Skin of body (tissue), 3 donors: ENCODE measurements at places on chromosomes 7 and 10.

DNA sequence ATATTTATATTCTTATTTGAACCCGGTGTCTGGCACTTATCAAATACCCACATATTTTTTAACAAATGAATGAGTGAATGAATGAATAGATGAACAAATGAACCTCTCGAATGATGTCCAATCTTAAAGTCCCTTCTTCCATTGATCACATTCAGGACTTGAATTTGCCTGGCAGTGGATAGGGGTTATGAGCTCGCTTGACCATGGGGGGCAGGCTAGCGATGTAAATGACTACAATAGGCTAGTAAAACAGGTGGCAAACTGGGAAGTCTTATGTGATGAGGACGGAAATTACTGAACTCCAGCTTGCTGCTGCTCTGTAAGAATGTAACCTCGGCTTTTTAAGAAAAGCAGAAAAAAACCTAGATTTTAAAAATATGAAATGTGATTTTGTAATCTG is 247.7 kb upstream of the DKK1 start:
- DNase-seq = no peak

DNA sequence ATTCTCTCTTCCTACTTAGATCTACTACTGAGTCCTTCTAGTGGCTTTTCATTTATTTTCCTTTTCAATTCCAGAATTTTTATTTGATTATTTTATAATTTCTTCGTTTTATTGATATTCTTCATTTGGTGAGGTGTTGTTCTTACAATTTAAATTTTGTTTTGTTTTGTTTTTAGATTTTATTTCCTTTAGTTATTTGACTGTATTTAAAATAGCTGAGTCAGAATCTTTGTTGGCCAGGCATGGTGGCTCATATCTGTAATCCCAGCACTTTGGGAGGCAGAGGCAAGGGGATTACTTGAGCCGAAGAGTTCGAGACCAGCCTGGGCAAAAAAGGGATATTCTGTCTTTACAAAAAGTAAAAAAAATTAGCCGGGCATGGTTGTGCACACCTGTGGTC is 36.1 kb downstream of the AKAP9 start:
- no peak for DNase-seq

- DNase-seq = no peak
These were observed 4.9 kb upstream of the SH2B2 start for GRCh38 chr7:102281785-102282184.

DNA sequence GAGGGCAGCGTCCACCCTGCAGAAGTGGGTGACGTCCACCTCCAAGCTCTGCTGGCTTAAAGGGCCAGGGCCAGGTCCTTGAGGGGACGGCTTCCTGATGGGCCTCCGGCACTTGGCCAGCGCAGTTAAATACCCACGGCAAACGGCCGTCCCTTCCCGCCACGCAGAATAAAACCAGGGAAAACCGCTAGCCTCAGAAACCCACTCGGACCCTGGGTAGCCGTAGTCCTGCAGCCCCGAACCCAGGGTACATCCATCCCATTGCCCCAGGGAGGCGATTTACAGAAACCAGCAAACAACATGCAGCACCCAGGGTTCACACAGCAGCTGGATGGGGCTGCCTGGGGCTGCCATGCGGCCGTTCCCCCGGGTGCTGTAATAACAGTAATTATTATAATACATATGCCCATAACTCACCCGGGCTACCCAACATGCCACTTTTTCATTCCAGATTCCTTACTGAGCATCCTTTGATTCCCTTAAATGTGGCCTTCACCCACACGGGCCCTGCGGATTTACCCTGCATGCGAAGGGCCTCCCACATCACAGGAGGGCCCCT is 81.5 kb upstream of the PDGFA start:
- no peak for DNase-seq

- no peak for DNase-seq
These were observed 563.7 kb downstream of the GRM8 start for GRCh38 chr7:126689037-126689436.

DNA sequence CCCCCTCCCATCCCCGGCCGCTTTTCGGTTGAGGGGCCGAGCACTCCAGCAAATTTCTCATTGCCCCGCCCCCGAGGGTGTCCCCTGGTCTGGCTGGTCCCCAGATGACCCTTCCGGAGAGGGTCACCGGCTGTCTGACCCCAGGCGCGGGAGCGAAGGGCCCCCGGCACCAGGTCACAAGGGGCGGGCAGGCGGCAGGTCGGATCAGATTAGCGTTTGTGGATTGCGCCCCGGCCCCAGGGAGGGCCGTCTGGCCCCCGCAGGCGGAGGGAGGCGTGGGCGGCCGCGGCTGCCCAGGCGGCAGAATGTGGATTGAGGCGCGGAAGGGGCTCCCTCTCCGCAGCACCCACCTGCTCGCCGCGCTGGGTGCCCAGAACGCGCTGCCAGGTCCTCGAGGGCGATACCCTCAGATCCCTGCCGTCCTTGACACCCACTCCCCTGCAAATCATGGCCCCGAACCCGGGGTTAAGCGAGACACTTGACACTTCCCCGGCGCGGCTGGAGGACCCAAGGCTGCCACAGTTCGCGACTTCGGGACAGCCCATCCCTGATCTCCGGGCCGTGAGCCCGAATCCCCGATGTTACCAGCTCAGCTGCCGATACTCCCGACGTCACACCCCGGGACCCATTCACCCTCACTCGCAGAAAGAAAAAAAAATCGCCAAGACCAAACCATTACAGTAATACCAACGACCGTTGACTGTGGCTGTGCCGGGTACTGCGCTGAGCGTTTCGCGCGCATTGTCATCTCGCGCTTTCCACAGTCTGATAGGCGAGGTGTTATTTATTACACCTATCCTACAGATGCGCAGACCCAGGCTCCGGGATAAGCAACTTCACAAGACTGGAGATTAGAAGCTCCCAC is 953 bp downstream of the NODAL start:
- no peak for DNase-seq

DNA sequence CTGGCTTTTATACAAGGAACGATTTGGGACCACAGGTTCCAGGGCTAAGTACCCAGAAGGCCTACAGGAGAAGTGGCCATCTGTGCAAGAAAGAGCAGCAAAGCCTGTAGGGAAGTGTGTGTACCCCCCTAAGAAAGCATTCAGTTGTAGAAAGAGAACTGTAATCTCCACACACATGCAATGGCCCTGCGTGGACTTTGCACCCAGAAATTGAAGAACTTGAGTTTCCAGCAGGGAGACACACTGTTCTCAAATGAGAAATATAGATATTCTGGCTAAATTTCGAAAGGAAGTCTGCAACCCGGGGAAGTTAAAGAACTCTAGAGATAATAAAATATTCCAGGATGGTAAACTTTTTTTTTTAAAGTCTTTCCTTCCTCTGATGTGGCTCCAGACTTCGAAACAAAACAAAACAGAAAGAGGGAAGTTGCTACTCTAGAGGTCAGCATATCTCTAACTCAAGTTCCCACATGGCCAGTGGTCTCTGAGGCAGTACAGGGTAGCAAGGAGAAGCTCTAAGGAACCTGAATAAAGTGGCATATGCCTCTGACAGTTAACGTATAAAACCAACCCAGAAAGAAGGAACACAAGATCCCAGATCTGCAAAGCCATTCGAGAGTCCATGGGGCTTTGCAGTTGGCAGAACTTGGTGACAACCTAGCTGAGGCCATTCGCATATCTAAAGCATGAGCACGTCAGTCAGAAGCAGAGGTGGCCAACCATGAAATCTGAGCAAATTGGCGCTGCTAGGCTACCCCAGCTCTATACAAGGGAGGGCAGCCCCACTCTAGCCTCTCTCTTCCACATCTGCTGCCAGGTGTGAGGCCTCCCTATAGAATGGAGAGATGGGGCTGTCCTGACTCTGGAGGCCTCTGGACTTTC is 56.6 kb downstream of the ELMO1 start:
- no peak for DNase-seq

- DNase-seq = no peak
These were observed 63.6 kb downstream of the TES start for GRCh38 chr7:116273918-116274301.

DNA sequence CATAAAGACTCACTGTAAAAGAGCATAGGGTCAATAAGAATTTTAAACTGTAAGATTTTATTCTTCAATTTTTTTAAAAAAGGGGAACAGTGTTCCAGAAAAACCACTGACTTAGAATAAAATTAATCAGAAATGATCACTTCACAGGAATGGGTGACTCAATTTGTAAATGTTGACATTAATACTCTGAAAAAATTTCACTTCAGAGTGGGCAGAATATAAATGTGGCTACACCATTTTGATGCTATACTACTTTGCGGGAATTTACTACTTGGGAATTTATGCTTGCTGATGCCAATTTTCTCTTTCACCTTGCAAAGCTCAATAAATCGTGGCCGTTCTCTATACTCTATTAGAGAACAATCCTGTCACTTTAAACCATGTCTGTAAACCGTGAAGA is 126.9 kb downstream of the HIBADH start:
- DNase-seq = no peak

- DNase-seq = no peak
These were observed 264.7 kb downstream of the GLRX3 start for GRCh38 chr10:130400890-130401289.

- DNase-seq = no peak
These were observed 9.6 kb downstream of the IL2RA start for GRCh38 chr10:6052247-6053221.

- DNase-seq = no peak
These were observed 1.2 kb downstream of the DNAJC2 start for GRCh38 chr7:103343332-103343731.

DNA sequence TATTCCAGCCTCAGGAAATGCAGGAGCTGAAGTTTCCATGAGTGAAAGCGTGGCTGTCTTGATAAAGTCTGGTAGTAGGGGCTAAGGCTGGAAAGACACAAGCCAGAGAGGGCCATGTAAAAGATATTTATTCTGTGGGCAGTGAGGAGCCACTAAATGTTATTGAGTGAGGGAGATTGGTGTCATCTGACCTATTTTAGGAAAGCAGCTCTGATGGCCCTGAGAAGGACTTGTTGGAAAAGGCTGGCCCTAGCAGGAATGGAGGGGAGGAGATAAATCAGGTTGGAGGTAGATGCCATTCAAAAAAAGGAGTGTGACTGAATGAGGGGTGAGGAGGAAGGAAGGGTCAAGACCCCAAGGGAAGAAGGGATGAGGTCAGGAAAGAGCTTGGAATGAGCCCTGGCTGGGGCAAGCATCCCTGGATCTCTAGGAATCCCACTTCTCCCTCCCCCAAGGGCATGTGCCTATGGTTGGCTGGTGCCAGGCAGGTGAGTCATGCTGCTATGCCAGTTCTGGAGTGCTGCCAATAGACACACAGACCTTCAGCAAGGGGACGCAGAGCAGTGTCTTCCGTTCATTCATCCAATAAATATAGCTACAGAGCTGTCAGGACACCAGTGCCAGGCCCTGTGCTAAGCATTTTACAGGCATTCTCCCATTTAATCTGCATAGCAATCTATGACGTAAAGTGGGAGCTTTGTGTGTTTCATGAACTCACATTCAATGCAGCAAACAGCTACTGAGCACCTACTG is 2.0 kb downstream of the ANKRD2 start:
- no peak for DNase-seq

GRCh38 chr10:71094712-71095390 is 117.5 kb upstream of the UNC5B start:
- no peak for DNase-seq

DNA sequence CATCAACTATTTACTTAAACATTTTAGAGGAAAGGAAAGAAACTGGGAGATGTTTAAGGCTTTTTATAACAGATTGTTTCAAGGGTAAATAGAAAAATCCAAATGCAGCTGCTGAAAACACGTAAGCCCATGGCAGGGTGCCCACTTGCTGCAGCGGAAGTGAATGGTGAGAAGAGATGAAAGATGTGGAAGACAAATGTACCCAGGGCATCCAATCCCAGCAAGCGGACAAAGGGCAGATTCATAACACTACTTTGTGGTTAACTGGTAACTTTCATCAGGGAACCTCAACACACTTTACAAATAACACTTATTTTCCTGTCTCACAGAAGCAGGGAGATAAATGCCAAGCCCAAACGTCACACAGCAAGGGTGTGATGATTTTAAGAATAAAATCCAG is 358.4 kb downstream of the KCNMA1 start:
- no peak for DNase-seq

GRCh38 chr7:27774717-27775328 is 34.9 kb downstream of the TAX1BP1 start:
- peak; percentile 25 for DNase-seq

DNA sequence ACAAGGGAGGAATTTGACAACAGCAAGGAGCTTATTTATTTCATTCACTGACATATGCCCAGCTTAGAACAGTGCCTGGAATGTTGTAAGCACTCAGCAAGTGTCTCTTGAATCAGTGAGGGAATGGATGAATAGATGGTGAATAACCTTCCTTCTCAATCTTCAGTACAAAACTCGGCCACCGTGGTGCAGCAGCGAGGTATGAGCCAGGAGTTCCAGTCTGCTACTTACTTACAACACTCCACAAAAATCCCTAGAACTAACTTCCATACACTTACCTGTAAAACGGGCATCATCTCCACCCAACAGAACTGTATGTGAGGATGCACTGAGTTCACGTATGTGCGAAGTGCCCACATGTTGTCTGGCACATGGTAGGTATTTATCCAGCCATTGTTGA is 237.4 kb downstream of the WDR11 start:
- no peak for DNase-seq

- DNase-seq = no peak
These were observed 46.1 kb upstream of the ZMIZ1 start for GRCh38 chr10:79022565-79023230.

- DNase-seq = peak; percentile 6
These were observed 34.7 kb downstream of the GSDME start for GRCh38 chr7:24722386-24723177.

DNA sequence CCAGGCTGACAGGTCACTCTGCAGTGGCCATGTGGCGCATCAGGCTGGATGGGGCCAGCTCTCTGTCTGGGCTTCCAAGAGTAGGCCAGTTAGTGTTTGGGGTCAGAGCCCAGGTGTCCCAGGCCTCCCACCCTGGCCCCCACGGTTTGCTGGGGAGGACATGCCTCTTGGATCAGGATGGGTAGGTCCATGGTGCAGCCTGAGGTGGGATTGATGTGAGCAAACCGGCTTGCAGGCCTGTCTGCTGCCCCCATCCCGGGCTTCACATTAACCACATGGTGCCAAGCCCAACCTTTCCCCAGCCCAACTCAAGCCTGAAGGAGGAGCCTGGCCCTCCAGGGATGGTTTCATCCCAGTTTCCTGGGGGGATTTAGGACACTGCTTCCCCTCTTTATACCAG is 39.2 kb downstream of the LDB3 start:
- DNase-seq = no peak

GRCh38 chr10:127452568-127452967 is 96.5 kb upstream of the NPS start:
- DNase-seq = no peak

GRCh38 chr10:103706762-103707161 is 148.6 kb downstream of the SH3PXD2A start:
- no peak for DNase-seq
